Breast epithelium (tissue), 4 donors: ENCODE measurements at places on chromosomes 7 and 10.

DNA sequence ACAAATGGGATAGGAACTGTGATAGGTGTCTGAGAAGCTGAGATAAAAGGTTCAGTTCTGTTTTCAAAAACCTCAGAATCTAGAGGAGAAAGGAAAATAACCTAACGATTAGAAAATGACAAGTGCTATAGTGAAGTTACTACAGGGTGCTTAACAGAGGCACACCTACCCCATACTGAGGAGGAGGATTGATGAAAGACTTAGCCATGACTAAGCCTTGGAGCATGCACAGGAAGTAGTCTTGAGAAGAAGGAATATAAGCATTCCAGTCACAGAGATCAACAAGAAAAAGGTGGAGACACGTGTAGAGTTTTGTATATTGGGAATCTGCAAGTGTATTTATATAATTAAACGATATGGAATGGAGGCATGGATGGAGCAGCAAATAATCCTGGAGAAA is 1225.5 kb upstream of the CELF2 start:
- no peak for DNase-seq

DNA sequence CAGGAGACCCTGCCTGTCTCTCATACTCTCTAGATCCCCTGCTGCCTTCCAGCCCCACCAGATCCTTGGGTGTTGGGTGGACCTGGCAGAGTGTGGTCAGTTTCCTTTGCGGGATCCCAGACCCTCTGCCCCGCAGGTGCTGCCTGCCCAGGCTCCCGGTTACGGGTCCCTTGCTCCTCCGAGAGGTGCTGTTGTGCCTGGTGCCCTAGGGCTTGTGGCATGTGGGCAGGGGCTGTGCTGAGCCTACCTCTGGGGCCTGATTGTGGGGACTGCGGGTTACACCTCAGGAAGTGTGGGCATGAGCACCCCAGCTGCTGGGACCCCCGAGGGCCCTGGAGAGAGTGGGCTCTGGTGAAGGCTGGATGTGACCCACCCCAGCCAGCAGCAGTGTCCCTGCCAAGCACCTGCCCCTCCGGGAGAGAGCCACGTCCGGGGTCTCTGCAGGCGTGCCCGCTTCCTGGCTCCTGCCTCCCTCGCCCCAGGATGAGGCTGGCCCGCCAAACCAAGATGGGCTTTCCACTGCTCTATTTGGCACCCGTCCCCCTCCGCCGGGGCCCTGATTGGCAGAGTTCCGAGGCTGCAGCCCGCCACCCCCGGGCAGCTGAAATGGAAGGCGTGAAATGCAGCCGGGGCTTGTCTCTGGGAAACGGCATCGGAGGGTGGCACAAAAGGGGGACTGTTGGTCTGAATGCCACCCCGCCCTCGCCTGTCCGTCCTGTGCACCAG is 17.0 kb downstream of the CLIP2 start:
- DNase-seq, result no peak

- no peak for DNase-seq
These were observed 72.9 kb downstream of the CDK14 start for GRCh38 chr7:90668992-90669391.

GRCh38 chr10:125419831-125420230 is 259.5 kb upstream of the CTBP2 start:
- no peak for DNase-seq

GRCh38 chr7:137846827-137847567 is at the start of gene DGKI:
Gene DGKI (minus strand): TSS chr7:137846974.
- no peak for DNase-seq

GRCh38 chr7:20030417-20030816 is 186.8 kb downstream of the MACC1 start:
- DNase-seq, result no peak

DNA sequence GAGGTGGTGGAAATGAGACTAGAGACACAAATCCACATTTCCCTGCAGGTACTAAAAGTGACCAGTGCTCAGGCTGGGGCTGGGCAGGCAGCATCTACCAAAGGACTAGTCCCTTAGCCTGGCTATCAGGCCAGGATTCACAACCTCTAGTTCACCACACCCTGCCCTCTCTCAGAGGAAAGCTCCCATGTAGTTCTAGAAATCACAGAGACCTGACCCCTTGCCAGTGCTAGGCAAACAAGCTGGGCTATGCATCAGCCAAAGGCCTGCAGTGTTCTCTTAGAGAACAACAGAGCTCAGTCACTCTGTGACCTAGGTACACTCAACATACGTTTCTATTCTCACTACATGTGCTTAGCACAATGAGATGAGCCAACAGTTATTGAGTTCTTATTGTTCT is 26.7 kb upstream of the LRRC4 start:
- no peak for DNase-seq

DNA sequence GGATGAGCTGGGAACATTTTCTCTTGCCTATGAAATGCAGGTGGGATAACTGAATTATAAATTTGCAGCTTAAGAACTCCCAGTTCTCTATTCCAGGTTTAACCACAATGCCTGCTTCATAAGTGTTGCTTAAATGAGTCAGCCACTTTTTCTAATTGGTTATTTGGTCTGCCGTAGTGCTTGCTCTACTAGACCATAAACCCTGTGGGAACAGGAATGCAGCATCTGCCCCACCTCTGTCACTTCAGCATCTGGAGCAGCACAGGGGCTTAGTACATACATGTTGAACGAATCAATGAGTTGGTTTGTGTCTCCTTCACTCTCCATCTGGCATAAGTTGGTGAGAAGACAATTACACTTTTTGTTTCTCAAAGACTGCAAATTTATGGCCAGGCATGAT is 95.2 kb upstream of the PTER start:
- no peak for DNase-seq

DNA sequence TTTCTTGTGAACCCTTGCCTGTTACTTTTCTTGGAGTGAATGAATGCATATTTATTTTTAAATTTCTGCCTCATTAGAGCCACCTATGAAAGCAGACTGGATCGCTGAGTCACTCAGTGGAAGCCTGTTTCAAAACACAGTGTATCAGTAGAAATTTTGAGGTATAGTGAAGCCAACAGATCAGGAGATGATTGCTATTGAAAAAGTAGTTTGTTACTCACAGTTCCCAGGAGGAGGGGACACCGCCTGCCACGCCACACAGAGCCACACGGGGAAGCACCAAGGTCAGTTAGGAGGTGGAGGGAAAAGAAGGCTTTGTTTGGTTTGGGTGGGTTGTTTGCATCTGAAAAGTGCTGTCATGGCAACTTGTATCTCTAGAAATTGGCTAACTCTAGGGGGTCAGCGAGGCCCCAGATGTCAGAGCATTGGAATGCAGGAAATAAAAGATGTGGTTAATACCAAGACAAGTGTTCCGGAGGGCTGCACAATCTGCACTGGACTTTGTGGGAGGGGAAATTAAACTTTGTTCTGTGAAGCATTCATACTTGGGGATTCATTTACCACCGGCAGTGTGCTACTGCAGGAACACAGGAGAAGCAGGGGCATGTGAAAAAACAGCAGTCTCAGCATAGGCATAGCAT is 106.4 kb upstream of the SDK1 start:
- DNase-seq, result no peak

DNA sequence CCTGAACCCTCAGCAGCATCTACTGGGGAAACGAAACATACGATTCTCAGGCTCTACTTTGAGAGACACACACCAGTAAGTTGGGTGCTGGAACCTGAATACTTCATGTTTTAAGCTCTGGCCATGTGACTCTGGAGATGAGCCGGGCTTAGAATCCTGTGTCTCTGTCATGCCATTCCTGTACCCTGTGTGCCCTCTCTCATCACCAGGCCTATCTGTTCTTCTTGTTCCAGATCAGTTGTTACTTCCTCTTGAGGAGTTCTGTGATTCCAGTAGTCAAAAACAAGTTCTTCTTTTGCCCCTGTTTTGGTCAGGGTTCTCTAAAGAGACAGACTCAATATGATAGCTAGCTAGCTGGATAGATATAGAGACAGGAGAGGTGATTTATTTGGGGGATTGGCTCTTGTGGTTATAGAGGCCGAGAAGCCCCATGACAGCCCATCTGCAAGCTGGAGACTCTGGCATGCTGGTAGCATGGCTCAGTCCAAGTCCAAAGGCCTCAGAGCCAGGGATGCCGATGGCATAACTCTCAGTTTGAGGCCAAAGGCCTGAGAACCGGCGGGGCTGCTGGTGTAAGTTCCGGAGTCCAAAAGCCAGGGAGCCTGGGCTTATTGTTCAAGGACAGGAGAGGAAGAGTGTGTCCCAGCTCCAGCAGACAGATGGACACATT is 54.3 kb downstream of the CHN2 start:
- DNase-seq, result no peak

- DNase-seq, result no peak
These were observed 168.8 kb downstream of the CALN1 start for GRCh38 chr7:72243329-72243728.

DNA sequence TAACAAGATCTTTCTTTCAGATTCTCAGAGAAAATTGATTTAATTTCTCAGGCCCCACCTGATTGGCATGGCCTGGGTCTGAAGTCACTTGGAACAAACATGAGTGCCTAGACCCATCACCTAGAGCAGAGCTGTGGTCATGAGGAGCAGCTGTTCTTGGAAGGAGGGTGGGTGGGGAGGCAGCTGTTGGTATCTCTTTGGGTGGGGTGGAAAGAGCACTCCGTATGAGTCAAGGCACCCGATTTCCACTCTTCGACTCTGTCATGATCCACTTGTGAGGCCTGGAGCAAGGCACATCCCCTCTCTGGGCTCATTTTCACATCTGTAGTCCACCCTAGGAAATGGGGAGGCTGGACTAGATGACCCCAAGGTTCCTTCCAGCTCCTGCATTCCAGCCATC is 156.7 kb downstream of the C10orf105 start:
- DNase-seq, result no peak

- no peak for DNase-seq
These were observed 117.3 kb downstream of the FAM53B start for GRCh38 chr10:124626759-124627380.

DNA sequence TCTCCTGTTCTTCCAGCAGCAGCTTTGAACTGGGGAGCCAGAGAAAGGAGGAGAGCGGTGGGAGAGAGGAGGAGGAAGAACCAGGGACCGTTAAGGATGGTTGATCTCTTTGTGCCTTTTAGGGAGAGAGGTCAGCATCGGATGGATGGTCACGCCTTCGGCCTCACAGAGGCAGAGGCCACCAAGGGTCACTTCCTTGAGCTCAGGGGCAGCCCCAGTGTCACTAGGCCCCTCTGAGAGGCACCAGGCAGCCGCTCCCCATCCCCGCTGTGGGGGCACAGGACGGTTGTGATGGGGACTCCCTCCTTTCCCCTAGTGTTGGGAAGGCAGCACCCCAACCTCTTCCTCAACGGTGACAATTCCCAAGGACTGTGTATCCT is 121.4 kb downstream of the DNAJB6 start:
- no peak for DNase-seq

DNA sequence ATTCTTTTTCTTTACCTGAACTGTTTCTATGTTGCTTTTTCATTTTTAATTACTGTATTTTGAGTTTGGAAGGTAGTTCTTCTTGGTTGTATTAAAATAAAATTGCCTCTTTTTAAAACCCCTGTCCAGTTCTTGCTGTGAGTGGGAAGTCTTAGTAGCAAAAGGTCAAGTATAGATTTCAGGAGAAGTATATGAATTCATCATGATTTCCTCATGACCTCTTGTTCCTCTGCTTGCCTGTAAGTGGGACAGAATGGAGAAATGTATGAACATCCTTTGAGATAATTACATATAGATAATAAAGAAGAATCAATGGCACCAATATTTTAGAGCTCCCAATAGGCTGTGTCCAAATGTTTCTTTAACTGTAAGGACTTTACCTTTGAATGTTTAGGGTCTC is 126.2 kb downstream of the LRRC4 start:
- no peak for DNase-seq

DNA sequence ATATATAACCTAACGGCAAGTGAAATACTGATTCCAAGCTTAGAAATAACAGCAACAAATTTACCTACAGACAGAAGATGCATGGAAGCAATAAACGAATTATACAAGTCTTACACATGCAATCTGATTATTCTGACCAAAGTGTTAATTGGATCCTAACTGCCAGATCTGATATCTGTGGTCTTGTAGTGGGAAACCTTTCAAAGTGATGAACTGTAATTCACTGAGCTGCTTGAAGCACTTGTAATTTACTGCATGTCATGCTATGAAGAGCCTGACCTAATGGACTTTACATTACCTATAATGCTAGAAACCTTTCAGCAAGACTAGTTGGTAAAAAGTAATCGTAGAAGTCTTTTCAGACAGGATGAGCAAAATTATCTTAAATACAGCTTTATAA is 205.6 kb downstream of the FOXP2 start:
- DNase-seq, result no peak

DNA sequence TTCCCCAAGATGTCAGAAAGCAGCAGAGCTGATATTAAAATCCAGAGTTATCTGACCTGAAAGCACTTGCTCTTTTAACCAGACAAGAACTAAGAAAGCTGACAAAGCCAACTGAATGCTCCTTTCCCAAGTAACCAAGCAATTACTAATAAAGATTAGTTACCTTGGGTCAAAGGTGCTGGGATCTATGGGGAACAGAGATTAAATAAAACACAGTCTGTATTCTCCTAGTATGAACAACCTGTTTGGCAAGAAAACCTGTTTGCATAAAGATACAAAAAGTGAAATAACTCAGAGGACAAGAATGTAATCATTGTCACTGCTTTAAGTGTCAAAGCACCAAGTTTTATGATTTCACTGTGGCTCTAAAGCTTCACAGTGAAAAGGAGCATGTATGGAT is 35.7 kb downstream of the ITPRID1 start:
- no peak for DNase-seq

- DNase-seq, result no peak
These were observed 23.6 kb upstream of the PDK4 start for GRCh38 chr7:95619921-95620320.

DNA sequence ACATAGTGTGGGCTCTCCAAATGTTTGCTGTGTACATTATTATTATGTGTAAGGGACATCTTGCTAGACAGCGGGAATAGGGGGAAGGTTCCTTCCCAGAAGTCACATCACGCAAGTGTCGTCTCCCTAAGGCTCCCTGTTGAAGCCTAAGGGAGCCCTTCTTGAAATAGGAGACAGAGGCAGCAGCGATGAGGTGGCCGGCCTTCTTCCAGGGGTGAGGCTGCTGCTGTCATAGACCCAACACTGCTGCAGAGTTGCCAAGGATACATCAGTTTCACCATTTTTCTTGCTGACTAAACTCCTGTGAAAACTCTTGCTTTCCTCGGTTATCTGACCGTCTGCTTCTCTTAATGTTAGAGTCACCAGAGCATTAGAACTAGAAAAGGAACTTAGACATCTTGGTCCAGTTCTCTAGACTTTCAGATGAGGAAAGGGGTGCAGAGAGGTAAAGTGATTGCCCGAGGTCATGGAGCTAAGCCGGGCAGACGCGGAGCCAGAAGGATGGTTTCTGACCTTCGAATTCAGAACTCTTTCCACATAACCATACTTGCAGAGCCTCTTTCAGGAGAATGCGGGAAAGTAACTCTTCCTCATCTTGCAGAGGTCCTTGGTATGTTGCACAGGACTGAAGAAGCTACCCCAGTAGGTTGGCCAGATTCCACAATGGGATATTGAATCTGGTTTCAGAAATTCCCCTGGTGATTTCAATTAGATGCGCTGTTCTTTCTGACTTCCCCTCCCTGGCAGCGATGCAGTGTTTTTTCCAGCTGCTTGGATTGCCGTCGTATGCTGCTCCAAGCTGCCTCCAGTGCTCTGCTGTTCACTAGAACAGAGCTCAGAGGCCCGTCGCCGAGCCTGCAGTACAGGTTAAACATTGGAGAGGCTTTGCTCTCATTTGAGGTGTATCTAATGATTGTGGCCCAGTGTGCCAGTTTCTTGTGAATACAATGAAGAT is 217.1 kb downstream of the CAMK1D start:
- no peak for DNase-seq

GRCh38 chr10:116602648-116603400 is 12.1 kb downstream of the PNLIPRP1 start:
- DNase-seq, result no peak
